ENCODE measurements at places on chromosomes 12 and 14.
A peak's percentile ranks its signal among the peaks of the same experiment; 100 is the strongest.

DNA sequence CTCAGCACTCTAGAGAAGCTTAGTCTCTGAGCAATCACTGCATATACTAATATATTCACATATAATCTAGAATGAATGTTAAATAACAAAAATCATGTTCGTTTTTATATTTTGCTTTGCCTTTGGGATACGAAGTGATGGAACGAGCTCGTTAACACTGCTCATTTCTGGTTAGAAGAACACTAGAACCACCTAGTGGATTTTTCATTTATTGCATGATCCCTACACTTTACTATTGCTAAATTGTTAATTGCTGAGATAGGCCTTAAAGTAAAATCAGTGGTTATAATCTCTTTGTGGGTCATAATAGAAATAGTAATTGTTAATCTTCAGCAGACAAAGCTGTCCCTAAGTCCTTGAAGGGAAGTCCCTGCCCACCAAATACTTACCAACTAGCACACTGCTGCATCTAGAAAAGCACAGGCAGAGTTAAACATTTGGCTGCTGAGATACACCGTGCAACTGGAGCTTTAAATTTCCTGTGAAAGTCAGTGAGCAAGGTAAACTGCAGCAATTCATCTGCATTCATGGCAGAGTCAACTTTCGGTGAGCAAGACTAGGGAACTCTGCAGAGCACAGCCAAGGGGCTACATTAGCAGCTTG is 353.7 kb downstream of the APAF1 start:
- DNase-seq, result no peak

GRCh38 chr14:52040598-52040997 is 28.3 kb downstream of the NID2 start:
- DNase-seq, result no peak

DNA sequence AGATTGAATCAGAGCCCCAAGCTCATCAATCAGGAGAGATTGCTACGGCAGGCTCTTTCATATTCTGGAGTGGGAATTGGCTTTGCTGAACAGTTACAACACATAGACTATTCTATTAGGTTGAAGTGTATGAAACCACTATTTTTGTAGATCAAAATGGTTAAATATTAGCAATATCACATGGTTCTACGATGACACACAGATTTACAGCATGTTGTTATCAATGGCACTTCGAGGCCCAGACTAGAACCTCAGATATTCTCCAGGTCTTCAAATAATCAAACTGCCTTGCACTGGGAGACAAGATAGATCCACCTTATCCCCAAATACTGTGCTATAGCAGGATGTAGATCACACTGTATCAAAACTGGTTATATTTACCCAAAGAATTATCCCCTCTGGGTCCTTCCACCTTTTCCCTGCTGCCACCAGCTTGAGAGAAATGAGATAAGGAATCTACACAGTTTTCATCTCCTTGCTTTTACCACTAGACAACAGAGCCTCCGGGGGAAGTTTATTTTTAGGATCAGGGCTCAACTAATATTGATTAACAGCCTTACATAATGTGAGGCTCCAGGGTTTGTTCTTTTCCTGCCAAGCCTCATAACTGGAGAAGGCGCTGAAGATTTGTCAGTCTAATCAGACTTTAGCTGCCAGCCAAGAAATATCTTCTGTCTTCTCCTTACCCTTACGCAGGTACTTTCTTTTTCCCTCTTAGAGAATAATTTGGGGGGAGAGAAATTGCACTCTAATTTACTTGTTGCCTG is 507.1 kb downstream of the DIO2 start:
- no peak for DNase-seq

- DNase-seq, result no peak
Measured at GRCh38 chr12:132061641-132062430, 82.3 kb downstream of the DDX51 start.

DNA sequence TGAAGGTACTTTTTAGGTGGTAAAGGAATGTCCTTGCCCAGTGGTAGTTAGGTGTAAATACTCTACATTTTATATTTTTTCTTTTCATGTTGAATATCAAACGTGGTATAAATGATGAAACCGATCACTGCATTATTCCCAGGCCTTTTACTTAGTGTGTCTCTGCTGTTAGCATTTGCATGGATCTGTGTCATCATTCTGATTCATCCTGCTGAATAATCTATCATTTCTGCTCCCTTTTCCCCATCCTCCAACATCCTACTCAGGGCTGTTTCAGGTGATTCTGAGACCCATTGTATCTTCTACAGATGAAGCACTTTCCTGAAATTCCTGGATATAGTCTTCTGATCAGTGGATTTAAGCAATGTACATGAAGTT is 61.0 kb upstream of the PTHLH start:
- no peak for DNase-seq

GRCh38 chr12:6384499-6385436 is 806 bp downstream of the LTBR start:
- no peak for DNase-seq

GRCh38 chr14:91163316-91163715 is 49.4 kb downstream of the DGLUCY start:
- no peak for DNase-seq

DNA sequence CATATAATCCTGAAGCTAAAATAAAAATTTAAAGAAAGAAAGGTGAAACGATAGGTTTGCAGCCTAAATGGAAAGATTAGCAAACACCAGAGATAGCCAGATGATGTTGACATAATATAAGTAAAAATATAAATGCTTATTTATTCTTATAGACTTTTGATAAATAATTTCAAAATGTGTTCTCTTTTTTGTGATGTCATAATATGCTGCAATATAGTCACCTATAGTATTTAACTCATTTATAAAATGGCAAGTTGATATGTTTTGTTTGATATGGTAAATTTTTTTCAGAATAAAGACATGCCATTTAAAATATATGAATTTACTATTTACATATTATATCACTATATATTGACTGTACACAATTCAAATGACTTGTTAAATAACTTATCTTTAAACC is 813.4 kb downstream of the LRFN5 start:
- DNase-seq, result no peak

DNA sequence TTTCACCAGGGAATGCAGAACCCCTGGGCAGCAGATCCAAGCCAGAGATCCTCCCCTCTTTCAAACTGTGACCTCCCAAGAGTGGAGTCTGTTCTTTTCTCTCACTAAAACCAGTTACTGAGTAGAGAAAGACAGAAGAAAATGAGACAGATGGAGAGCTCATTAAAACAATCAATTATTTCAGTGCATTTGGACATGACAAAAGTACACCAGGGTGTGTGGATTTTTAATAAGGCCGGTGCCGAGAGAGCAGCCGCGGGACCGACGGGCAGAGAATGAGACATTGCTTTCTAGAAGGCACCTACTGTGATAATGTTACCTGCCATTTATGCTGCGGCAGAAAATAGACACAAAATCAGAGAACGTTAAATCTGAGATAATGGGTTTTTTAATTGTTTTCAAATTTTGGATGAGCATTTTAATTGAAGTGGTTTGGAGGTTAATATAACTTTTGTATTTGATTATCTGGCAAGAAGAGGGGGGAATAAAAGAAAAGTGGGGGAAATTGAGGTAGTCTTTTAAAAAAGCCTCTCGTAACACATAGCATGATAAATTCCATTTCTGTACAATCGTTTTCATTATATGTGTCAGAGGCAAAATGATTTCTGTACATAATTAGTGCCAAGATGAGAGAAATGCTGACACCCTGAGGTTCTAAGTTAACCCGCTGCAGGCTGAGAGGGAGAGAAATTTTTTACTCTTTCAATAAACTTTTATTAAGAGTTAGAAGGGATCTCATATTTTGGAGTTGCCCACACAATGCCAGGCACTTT is 70.8 kb downstream of the HSPB8 start:
- DNase-seq, result no peak

DNA sequence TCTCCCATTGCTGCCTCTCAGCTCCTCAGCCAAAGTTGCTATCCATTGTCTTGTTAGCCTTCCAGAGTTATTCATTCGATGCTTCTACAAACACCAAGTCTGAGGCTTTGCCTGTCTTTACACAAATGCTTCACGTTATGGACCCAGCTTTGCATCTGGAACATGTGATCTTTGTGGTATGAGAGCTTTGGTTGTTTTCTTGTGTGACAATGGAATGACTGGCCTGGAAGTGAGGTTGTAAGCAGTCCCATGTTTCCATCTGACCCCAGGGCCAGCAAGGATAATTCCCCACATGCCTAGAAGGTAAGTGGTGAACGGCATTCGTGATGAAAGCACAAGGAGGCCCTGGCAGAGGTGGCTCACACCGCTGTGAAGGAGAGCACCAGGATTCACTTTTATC is 866.7 kb upstream of the TMEM132C start:
- DNase-seq, result no peak

DNA sequence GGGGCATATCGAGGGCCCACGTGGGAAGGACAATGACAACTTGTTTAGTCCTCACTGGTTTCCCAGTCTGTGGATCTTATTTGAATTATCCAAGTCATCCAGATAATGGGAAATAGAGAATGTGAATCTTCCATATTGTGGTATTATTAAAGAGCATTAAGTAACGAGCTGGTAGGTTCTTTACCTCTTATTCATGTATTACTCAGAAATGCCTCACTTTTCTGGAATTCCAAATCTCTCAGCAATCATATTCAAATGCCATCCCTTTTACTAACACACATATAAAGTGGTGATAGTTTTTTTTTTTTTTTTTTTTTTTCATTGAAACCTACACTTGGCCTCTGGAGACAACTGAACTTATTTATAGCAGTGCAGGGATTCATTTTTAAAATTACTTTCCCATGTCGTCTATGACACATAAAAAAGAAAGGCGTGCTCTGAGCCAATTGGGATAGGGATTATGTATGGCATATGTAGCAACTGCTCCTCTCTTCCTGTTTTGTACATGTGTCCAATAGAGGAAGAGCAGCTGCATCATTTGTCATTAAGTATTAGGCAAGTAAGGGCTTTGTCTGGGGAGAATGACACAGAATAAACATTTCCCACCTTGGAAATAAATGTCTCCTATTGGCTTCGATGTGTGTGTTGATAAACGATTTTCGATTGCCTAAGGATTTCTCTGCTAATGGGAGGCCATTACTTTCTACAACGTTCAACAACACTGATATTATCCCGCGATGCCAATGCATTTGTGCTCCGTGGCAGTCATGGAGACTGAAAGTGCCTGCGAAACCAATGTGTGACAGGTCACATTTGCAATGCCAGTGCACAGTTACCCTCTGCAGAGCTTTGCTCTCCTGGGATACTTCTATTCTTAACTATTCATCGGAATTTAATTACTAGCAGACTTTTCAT is 78.6 kb upstream of the IFNG-AS1 start:
- no peak for DNase-seq

DNA sequence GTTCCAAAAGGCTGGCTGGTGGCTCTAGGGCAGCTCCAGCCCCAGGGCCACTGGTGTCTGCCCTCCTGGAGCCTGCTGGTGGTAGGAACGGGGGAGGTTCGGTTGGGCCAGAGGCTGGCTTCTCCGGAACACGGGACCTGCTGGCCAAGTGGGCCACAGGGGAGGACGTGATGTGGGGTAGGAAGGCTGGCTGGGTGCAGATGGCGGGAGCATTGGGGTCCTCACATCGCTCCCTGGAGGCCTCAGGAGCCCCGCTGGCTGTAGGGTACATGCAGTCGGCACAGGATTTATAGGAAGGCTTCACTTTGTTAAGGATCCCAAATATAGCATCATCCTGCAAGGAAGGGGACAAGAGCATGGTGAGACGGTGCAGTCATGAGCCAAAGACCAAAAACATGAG is 57.6 kb upstream of the CORO1C start:
- no peak for DNase-seq

- DNase-seq, result no peak
Measured at GRCh38 chr12:102169922-102170621, 27.6 kb downstream of the PMCH start.

- DNase-seq, result no peak
Measured at GRCh38 chr12:118126119-118126757, 9.7 kb upstream of the PEBP1 start.

GRCh38 chr12:4286771-4287317 is 13.3 kb downstream of the CCND2 start:
- no peak for DNase-seq

- DNase-seq, result no peak
Measured at GRCh38 chr14:67186172-67186768, 3.0 kb upstream of the GARIN2 start.

GRCh38 chr12:5973461-5974115 is 28.5 kb upstream of the ANO2 start:
- no peak for DNase-seq

GRCh38 chr12:122875590-122876220 is 20.2 kb downstream of the VPS37B start:
- DNase-seq, result peak; percentile 10

GRCh38 chr12:52045794-52046199 is 5.4 kb upstream of the NR4A1 start:
- DNase-seq, result peak; percentile 70

DNA sequence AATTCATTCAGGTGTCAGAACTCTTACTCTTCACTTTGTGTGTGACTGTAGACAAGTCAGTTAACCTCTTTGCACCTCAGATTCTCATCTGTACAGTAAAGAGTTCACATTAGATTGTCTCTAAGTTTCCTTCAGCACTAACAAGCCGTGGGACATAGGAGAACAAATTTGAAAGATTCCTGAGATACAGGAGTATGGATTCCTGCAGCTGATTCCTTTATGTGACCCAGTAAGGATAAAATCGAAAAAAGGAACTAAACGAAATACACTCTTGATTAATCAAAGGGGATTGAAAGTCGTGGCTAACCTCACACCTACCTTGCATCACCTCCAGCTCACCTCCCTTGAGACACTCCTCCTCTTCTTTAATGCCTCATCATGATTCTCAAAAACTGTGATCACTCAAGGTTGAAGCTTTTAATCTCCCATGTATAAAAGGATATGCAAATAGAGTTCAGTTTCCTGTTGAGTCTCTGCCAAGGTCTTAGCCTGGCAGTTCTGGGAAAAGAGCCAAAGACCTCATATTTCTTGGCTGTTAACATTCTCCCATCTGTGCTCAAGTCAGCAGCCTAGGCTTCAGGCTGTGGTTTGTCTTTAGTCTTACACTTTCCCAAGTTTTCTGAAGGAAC is 156.6 kb downstream of the DAD1 start:
- DNase-seq, result no peak

GRCh38 chr14:101202627-101203404 is 299.3 kb upstream of the RTL1 start:
- no peak for DNase-seq

DNA sequence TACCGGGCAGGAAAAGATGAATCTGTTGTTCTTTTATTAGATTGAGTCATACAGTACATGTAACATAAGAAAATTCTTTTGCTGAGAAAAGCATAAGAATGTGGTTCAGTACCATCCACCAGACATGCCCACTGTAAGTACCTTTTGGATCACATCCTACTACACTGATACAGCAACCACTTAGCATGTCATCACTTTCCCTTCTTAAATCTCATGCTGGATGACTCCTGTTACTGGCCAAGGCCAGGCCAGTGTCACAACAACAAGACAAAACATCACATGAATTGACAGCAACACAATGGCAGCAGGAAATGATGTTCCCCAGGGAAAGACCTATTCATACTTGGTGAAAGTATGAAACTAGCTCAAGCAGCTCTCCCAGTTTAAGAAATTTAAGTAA is 46.4 kb downstream of the STXBP6 start:
- DNase-seq, result no peak

DNA sequence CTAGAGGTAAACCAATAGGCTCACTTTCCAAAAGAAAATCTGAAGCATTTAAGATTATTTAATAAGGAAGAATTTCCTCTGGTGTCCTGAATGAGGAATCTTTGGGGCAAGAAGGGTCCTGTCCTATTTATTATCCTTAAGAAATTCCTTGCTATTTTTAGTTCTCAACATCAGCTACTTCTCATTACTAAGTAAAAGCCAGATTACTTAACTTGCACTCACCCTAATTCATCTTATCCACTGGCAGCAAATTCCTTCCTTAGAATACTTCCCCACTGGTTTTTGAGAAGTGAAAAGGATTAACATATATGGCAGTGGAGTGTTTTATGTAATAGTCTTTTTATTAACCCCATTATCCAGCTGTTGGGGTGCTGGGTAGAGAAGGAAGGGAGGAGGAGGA is 767.7 kb downstream of the DIO2 start:
- no peak for DNase-seq
